ENCODE measurements at places on chromosomes 7 and 10.

DNA sequence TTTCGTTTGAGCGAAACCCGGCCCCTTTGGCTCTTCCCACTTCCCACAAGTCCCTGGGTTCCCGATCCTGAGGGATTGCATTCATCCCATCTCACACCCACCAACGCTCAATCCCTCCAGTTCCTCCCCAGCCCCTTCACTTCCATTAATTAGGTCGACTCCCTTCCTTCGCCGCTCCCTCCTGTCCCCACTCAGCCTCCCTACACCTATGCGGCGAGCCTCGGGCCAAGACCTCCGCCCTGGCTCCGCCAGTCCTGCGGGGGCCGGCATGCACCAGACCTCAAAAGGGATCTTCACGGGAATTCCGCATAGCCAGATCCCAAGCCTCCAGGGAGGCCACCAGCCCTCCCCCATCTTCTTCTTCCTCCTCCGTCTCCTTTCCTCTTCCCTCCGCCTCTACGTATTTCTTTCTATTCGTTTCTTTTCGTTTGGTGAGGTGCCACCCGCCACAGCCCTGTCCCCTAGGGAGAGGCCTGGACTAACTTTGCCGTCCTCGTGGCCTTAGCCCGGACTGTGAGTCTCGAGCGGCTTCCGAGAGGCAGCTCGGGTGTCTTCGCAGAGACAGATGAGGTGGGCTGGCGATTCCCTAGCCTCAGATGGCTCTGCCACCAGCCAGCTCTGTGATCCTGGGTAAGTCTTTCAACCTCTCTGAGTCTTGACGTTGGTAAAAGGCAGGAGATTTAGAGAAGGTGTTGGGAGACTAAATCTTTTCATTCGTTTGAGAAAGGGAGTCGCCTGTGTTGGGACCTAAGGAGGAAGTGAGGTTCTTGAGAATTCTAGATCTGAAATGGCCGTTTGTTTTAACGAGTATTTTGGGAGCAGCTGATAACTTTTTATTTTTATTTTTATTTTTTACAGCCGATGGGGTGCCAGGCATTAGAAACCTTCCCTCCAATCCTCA, 8.1 kb upstream of the LBX1 start:
- no peak for DNase-seq

DNA sequence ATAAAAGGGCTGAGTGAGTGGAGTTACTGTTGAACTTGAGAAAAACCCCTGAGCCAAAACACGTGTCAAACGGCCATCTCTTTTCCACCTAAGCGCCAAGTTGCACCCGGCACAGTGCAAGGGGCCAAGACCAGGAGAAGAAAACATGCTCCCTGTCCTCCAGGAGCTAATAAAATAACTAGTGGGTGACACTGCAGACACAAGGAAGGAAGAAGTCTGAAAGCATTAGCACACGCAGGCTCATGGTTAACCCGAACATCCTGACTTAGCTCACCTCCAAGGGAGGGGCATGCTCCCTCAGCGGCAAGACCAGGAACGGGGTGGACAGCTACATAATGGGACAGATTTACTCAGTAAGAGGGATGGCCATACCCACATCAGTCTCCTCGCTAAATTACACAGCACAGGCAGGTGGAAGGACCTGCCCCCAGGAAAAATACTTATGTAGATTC, 65.0 kb downstream of the PIP4K2A start:
- no peak for DNase-seq

DNA sequence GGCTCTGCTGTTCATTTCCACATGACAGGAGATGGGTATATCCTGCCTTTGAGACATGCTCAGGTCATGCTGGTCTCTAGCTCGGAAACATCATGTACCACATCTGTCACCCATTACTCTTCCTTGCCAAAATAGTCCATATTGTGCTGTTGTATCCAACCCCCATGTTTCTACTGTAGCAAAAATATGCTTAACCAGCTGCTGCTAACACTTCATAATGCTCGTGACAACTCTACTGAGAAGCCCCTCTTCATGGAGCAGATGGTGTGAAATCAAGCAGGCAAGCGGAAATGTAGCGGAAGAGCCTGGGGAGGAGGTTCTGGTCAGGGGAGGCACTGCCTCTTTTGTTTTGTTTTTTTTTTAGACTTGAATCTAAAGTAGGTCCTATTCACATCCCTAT, 82.9 kb downstream of the NPY start:
- DNase-seq, result no peak

- no peak for DNase-seq
These were observed 12.7 kb downstream of the MAD1L1 start for GRCh38 chr7:2220030-2220429.

GRCh38 chr7:2405601-2406345, 2.4 kb downstream of the CHST12 start:
- no peak for DNase-seq

- no peak for DNase-seq
These were observed 143.8 kb downstream of the RSU1 start for GRCh38 chr10:16673443-16673842.

GRCh38 chr10:22683140-22683389, 31.3 kb downstream of the PIP4K2A start:
- DNase-seq, result no peak

- DNase-seq, result no peak
These were observed 115.9 kb downstream of the GPR85 start for GRCh38 chr7:112970771-112971170.

GRCh38 chr7:142885311-142886230, at the start of gene TRPV6:
Gene TRPV6, minus strand, starts transcription at chr7:142885745.
- no peak for DNase-seq

DNA sequence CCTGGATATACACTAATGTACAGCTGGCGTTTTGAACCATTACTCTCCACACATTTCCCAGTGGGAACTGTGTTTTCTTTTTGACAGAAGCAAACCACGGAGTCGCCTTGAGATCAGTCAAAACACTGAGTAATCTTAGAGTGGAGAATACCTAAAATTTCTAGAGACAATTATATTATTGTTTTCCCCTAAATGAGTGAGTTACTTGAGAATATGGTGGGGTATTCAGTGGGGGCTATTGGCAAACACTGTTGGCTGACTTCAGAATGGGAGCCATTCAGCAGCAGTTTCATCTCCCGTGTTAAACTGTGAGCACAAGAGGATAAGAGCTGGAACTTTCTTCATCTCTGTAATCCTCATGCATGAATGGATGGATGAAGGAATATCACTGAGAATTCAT, 6.2 kb downstream of the IL2RA start:
- DNase-seq, result no peak

- no peak for DNase-seq
These were observed 31.2 kb downstream of the SPOCK2 start for GRCh38 chr10:72056932-72057751.

DNA sequence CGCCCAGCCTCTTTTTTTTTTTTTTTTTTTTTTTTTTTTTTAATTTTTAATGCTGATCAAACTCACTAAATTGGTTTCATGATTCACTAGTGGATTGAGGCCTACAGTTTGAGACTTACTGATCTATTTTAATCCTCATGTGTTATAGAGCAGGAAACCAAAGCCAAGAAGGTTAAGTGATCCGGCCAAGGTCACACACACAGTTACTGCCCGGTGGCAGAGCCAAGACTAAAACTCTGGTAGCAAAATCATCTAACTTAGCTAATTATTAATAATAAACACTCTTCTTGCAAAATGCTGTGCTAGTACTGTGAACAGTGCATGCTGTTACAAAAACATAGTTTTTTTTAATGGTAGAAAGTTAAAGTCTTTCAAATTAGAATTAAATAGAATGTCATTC, 188.3 kb upstream of the NFE2L3 start:
- no peak for DNase-seq

GRCh38 chr7:69166979-69167516, 431.2 kb upstream of the AUTS2 start:
- no peak for DNase-seq

DNA sequence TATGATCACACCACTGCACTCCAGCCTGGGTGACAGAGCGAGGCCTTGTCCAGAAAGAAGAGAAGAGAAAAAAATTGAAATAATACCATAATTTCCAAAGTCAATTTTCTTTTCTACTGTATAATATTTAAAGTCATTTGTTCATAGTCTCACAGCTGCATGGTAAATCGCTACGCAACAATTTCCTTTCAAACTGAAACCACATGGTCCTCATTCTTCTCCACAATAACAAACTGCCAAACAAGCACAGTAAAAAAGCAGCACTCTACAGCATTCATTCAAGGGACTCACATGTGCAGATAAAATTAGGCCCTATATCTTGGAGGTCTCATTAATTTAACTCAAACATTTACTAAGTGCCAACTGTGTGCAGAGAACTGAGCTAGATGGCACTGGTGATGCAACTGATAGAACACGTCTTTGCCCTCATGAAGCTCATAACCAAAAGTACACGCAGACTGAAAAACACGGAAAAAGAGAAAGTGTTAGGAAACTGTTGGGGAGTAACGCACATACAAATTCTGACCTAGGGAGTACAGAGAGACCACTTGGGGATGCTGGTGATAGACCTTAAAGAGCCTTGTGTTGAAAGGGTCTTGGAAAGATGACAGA, 68.4 kb upstream of the SRRM3 start:
- no peak for DNase-seq

DNA sequence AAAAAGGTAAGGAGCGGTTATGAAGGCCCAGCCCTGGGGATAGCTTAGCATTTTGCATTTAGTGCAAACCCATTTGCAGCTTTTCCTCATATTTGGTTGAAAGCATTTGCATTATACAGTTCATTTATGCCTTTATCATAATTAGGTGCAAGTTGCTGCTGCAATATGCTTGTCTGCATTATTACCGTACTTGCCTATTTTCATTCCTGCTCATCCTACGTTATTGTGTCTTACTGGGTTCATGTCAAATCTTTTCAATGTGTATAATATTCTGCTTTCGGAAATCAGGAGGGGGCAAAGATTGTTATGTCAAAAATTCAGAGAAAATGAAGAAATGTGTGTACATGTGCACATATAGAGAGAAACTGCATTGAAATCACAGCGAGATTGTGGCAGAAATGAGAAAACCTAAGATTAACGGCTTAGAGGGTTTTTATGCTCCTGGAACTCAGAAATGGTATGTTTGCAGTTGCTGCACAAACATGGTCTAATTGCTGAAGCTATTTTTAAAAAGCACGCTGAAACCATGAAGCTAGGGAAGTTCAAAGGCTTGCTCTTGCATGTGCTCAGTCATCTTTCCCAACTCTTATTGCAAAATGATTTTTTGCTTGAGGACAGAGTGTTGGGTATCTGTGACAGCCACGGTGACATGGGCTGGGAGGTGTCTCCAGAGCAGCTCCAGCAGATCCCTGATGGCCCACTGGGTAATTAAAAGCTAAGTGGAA, 613.2 kb downstream of the SDK1 start:
- DNase-seq, result no peak

- no peak for DNase-seq
These were observed 76.9 kb downstream of the MAPK8 start for GRCh38 chr10:48383393-48383792.

- DNase-seq, result no peak
These were observed 10.8 kb upstream of the NKX2-3 start for GRCh38 chr10:99521765-99522469.

DNA sequence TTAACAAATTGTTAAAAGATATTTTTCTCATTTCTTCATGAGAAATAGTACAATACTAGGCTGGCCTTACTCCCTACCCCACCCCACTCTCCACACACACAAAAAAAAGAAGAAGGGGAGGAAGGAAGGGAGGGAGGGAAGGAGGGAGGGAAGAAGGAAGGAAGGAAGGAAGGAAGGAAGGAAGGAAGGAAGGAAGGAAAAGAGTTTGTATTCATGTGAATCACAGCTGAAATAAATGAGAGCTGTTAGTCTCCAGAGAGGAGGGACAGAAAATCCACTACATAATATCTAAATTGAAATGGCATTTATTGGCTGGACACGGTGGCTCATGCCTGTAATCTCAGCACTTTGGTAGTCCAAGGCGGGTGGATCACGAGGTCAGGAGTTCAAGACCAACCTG, 57.8 kb downstream of the SEMA3A start:
- no peak for DNase-seq

- peak; percentile 91 for DNase-seq
These were observed 64.0 kb downstream of the OAT start for GRCh38 chr10:124354411-124355382.

DNA sequence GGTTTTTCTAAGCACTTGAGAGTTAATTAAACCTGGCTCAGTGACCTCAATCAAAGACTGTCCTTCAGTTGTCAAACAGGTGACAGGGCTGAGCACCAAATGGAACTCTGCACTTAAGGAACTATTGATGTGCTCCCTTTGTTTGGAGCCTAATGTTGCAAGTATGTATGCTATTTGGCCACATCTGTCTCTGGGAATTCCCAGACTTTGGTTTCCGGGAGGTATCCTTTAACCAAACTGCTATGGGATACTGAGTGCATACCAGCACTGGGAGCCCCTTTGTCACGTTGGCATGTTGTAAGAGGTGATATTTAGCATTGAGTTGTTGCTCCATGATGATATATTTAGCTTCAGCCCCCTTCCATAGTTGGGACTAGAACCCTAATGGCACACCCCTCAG, 25.2 kb downstream of the ASZ1 start:
- DNase-seq, result peak; percentile 9

DNA sequence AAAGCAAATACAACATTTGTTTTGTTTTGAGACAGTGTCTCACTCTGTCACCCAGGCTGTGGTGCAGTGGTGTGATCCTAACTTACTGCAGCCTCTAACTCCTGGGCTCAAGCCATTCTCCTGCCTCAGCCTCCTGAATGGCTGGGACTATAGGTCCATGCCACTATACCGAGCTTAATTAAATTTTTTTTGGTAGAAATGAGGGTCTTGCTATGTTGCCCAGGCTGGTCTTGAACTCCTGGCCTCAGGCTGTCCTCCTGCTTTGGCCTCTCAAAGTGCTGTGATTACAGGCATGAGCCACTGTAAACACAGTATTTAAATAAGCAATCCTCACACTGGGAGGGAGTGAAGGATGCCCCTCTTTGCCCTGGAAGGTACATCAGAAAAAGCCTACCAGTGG, 4.0 kb upstream of the CAMK2G start:
- DNase-seq, result no peak

DNA sequence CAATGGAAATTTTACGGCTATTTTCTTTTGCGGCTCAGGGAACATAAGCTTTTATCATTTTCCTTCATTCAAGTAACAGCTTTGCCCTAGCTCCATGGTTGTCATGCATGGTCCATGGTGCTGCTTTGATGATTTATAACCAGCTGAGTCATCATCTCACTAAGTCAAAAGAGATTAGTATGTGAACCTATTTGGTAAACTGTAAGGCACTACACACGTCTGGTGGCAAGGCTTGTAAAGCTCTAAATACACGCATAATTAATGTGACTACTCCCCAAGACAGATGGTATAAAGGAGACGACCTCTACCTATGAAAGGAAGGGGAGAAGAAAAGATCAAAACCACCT, 340.2 kb downstream of the KCNMA1 start:
- DNase-seq, result peak; percentile 34

DNA sequence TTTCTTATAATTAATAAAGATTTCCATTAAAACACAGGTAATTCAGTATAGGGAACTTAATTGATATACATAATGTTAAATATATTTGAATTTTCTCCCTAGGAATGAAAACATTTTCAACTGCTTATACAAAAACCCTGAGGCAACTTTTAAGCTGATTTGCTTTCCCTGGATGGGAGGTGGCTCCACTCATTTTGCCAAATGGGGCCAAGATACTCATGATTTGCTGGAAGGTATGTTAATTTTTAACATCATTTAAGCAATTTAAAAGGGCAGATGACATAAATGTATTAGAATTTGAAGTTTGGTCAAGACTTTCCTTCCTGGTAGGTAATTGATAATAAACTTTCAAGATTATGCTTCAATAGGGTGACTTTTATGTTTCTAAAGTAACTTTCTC, 5.8 kb downstream of the OLAH start:
- DNase-seq, result no peak

Data from choroid plexus epithelial cell (primary cell).